ENCODE measurements at places on chromosomes 13 and 19. TPM values are rescaled to one million over a fixed set of nuclear protein-coding genes. Genes with fewer than 3 reads are reported as not detected.
A peak's percentile ranks its signal among the peaks of the same experiment; 100 is the strongest.

DNA sequence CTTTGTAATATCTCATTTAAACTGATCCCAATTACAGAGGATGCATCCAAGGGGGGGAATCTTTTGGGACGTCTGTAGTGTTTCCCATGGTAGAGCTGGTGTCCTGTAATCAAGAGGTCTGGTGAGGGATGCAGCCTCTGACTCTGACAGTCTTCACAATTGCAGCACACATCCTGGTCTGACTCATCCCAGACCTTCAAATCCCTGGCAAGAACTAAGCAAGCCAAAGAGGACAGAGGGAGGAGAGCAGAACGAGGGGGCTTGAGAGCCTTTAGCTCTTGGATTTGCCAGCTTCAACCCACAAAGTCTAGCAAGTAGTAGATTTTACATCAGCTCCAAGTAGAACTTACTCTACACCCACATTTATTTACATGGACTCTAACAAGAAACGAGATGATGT lies 17.3 kb upstream of the FCGBP start:
- no peak for DNase-seq

DNA sequence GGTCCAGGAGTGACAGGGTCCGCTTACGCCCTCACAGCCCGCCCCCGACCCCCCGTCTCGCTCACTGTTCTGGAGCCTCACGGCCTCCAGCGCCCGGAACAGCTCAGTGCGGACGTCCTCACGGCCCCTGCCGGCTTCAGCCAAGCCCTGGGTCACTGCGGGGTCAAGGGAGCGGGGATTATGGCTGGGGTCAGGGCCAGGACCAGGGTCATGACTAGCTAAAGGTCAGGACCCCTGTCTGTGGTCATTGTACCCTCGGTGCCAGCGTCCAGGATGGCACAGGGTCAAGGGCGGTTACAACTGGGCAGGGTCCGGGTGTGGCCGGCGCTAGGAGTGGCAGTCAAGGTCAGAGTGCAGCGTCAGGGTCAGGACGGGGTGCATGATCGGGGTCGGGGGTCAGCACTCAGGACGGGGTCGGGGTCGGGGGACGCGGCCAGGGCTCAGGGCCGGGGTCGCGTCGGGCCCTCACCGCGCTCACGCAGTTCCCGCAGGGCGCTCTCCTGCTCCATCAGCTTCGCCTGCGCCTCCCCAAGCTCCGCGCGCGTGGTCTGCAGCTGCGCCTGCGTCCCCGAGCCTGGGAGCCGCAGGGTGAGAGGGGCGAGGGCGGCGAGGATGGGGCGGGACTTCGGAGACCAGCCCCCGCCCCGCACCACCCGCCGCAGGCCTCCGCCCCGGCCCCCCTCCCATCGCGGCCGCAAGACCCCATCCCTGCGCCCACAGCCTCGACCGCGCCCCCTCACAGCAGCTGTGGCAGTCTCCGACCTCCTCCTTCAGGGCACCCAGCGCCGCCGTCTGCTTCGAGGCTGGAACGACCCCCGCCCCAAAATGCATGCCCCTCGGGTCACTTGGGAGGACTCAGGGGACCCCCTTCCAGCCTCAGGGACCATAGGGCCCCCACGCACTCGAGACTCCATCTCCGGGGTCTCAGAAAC lies 1.4 kb downstream of the CLEC4G start:
- peak; percentile 31 for DNase-seq

- no peak for DNase-seq
These were observed 30.6 kb downstream of the SYDE1 start for GRCh38 chr19:15137777-15138176.

DNA sequence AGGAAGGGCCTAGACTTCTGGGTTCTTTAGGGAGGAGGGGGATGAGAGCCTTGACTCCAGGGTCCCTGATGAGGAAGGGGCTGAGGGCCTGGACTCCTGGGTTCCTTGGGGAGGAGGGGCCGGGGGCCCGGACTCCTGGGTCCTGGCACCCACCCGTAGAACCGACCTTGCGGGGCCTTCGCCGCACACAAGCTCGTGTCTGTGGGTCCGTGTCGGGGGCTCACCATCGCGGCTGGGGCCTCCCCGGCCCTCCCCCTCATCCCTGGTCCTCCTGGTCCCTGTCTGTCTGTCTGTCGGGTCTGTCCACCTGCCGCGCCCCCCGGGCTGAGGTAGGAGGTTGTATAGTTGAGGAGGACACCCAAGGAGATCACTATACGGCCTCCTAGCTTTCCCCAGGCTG lies 662 bp upstream of the SPACA6 start:
- DNase-seq = no peak

The GPR180 gene
- 2.4 TPM for total RNA-seq

The APOC4 gene
- not detected for total RNA-seq

- no peak for DNase-seq
These were observed 523 bp downstream of the ELAVL1 start for GRCh38 chr19:8004723-8005513.

GRCh38 chr13:32969516-32969941 lies 46.7 kb upstream of the KL start:
- DNase-seq = no peak

GRCh38 chr19:13887517-13887916 lies 10.6 kb downstream of the NANOS3 start:
- no peak for DNase-seq

GRCh38 chr13:43908156-43909126 lies 28.7 kb downstream of the LACC1 start:
- no peak for DNase-seq

The TMC4 gene
- under 0.01 TPM for total RNA-seq

GRCh38 chr13:93951108-93951507 lies 528.4 kb downstream of the DCT start:
- no peak for DNase-seq

DNA sequence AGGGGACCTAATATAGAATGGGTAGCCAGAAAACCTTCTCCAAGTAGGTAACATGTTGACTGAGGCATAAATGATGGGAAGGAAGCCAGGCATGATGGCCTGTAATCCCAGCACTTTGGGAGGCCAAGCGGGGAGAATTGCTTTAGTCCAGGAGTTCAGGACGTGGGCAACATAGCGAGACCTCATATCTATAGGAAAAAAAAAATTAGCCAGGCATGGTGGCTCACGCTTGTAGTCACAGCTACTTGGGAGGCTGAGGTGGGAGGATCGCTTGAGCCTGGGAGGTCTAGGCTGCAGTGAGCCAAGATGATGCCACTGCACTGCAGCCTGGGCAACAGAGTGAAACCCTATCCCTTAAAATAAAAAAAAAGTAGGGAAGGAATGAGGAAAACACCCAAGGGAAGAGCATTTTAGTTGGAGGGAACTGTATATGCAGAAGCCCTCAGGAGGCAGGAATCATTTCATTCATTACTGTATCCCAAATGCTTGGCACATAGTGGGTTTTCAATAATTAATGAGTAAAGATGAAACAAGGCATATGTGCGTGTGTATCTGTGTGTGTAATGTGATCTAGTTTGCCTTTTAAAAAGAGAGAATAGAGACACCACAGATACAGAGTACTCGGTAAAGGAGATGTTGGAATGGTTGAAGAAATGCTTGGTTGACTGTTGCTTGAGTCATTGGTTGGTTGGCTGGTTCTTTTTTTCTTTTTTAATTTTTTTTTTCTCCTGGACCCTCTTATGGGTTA lies 2.2 kb upstream of the NUP62 start:
- DNase-seq = no peak

GRCh38 chr13:26656919-26657318 lies 99.4 kb downstream of the WASF3 start:
- peak; percentile 47 for DNase-seq

- peak; percentile 15 for DNase-seq
These were observed 18.0 kb downstream of the APBA3 start for GRCh38 chr19:3743486-3743885.

GRCh38 chr19:18889949-18890745 lies 5.8 kb downstream of the CERS1 start:
- DNase-seq = no peak

GRCh38 chr19:12647490-12648071 lies 19.0 kb downstream of the MAN2B1 start:
- no peak for DNase-seq

DNA sequence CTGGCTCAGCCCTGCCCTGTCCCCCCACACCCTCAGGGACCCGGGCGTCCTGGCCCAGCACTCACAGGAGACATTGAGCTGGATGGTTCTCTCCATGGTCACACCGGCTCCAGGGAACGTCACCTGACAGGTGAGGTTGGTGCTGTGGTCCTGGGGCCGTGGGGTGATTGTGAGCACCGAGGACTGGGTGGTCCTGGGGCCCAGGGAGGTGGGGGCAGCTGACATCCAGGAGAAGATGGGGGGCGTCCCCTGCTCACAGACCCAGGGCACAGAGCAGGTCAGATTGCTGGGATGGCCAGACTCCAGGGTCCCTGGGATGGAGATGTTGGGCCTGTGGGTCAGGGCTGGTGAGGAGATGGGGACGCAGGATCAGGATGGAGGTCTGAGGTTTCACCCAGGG lies 854 bp downstream of the SIGLEC6 start:
- DNase-seq = no peak

DNA sequence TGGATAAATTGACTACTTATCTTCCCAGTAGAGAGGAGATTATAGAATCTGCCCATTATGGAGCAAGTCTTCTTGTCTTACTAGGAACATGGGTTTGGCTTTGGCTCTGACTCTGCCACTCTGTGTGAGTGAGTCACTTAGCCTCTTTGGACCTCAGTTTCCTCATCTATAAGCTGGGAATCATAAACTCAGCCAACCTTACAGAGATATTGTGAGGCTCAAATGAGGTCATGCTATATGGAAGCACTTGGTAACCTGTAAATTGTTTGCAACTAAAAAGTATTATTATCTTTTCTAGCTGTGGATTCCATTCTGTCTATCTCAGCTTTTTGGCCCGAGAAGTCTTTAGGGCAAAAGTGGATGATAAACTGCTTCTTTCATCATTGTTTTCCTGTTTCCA lies 186.8 kb upstream of the TSC22D1 start:
- DNase-seq = no peak

The KLK2 gene
- total RNA-seq = not detected

The CGB8 gene
- total RNA-seq = not detected

The N4BP2L1 gene
- 13.2 TPM for total RNA-seq

GRCh38 chr19:12946731-12947496 lies 1.3 kb downstream of the RAD23A start:
- DNase-seq = no peak

The TGFBR3L gene
- total RNA-seq = not detected

- no peak for DNase-seq
These were observed 123.6 kb downstream of the PCDH9 start for GRCh38 chr13:67106502-67107057.

GRCh38 chr13:48775285-48775684 lies 121.6 kb downstream of the CYSLTR2 start:
- no peak for DNase-seq

The SYNGR4 gene
- total RNA-seq = not detected

The SIGLEC9 gene
- total RNA-seq = 0.27 TPM

GRCh38 chr19:17576758-17577456 lies 21.5 kb downstream of the COLGALT1 start:
- DNase-seq = no peak

DNA sequence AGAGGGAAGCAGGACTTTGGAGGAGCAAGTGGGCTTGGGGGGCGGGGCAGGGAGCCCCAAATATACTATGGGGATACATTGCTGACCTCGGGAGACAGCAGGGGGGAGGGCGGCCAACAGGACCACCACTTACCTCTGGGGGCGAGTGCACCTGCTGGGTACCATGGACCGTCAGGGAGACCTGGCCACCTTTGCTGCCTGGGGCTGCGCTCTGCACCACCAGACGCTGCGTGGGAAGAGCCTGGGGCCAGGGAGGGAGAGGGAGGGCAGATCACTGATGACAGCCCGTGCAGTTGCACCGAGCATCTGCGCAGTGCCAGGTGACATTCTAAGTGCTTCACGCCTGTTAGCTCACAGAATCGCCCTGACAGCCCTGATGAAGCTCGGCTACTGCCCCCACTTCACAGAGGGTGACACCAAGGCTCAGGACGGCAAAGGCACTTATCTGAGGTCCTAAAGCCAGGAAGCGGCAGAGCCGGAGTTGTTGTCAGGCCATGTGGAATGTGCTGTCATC lies 24.1 kb downstream of the RFX1 start:
- no peak for DNase-seq

DNA sequence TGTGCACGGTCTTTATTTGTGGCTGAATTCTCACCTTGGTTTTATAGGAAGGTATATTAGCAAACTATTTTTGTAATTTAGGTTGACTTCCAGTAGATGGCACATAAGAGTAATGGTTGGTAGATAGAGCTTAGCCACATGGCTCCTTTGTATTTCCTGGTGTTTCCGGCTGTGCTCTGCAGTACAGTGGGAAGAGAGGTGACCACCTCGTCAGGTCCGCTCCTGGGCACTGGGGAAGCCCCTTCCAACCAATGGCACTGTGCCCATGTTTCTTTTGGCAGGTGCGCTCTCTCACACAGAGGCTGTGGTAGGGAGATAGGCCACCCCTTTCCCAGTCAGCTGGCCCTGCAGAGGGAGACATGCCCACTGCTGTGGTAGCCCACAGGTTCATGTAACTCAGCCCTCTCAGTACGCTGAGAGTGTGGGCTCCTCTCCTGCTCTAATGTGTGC lies 74.3 kb upstream of the ATP12A start:
- DNase-seq = peak; percentile 41

The IGFL1 gene
- total RNA-seq = not detected

The OR7C1 gene
- total RNA-seq = under 0.01 TPM

The FGF22 gene
- total RNA-seq = under 0.01 TPM

DNA sequence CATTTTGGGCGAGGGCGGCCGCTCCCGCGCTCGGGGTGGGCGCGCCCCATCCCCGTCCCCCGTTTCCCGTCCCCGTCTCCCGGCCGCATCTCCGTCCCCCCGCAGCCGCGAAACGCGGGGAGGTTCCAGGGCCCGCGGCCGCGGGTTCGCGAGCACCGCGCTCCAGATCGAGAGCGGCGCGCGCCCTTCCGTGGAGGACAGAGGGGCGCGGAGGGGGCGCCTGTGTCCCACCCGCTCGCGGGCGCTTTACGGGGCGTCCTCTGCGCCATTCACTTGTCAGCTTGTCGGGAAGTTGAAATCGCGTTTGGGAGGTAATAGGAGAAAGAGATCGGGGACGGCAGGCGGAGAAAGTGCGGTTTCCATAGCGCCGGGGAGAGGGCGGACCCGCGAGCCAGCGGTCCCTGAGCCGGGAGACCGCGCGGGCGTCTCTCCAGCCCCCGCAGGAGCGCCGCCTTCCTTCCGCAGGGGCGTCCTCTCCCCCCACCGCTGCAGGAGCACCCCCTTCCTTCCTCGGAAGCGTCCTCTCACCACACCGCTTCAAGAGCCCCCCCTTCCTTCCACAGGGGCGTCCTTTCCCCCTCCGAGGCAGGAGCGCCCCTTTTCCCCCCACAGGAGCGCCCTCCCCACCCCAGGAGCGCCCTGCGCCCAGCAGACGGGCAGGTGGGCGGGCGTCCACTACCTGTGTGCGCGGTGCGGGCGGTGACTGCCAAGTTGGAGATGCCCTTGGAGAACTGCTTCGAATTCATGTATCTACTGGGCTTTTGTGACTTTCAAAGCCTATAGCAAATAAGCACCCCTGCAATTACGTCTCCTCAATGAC lies 962 bp upstream of the IRS2 start:
- peak; percentile 32 for DNase-seq

All from hematopoietic multipotent progenitor cell (in vitro differentiated cells).